ENCODE measurements at places on chromosomes 16 and 17.

GRCh38 chr16:50393416-50393815, 24.6 kb upstream of the BRD7 start:
- DNase-seq, result no peak

DNA sequence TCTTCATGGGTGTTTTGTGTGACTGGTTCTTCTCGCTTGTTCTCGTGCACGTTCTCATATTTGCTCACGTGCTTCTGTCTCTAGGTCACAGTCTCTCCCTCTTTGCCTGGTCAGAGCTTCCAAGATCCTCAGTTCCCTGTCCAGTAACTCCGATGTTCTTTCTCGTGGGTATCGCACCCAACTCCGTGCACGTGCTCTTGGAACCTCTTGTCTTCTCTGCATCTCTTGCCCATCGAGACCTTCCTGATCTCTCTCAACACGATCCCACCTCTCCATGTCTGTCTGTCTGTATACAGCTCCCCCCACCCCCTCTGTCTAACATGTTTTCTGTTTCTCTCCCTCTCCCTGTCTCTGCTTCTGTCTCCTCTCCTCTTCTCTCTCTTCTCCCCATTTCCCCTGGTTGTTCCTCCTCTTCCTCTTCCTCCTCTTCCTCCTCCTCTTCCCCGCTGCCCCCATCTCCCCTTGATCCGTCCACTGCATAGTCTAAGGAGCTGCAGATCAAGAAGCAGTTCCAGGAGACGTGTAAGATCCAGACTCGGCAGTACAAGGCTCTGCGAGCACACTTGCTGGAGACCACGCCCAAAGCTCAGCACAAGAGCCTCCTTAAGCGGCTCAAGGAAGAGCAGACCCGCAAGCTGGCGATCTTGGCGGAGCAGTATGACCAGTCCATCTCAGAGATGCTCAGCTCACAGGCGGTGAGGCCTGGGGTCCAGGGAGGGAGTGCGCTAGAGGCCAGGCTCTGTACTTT, 6.1 kb downstream of the HIRIP3 start:
- no peak for DNase-seq

DNA sequence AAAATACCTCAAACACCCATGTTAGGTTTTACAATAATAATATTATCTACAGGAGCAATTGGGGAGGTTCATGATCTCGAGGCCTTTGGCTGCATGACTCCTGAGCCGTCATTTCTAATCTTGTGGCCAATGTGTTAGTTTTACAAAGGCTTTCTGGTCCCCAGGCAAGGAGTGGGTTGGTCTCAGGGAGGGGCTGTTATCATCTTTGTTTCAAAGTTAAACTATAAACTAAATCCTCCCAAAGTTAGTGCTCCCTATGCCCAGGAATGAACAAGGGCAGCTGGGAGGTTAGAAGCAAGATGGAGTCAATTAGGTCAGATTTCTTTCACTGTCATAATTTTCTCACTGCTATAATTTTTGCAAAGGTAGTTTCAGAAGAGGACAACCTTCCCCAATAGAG, 9.1 kb upstream of the CCL5 start:
- DNase-seq, result no peak

DNA sequence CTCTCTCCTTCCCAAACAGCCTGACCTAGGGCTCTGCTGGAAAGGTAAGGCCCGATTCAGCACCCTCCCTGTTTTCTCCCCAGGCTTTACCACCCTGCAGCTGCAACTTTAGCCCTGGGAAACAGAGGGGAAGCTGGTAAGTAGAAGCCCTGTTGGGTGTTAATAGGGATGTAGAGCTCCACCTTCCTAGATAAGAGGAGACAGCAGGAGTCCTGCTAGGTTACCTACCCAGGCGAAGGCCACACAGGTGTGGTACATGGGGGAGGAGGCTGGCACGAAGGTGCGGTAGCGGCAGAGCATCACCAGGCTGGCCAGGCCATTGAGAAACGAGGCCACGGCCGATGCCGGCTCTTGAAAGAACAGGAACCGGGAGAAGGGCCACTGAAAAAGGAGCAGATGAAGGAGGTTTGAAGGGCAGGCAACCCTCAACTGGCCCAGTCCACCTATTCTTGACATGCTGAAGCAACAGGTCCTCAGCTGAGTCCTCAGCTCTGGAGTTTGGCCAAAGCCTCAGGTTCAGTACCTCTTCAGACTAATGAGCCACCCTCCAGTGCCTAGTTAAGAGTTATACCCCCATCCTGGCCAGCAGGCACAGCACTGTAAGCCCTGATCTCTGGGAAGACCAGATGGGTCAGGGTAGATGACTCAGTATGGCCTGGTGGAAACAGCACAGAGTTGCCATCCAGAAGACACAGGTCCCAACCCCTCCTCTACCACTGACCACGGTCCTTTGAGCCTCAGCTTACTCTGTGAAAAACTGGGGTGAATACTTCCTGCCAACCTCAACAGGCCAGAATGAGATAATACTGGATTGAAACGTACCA, 3.3 kb downstream of the PGAP3 start:
- no peak for DNase-seq

- DNase-seq, result no peak
These were observed 24.3 kb upstream of the ADGRG1 start for GRCh38 chr16:57604177-57604576.

DNA sequence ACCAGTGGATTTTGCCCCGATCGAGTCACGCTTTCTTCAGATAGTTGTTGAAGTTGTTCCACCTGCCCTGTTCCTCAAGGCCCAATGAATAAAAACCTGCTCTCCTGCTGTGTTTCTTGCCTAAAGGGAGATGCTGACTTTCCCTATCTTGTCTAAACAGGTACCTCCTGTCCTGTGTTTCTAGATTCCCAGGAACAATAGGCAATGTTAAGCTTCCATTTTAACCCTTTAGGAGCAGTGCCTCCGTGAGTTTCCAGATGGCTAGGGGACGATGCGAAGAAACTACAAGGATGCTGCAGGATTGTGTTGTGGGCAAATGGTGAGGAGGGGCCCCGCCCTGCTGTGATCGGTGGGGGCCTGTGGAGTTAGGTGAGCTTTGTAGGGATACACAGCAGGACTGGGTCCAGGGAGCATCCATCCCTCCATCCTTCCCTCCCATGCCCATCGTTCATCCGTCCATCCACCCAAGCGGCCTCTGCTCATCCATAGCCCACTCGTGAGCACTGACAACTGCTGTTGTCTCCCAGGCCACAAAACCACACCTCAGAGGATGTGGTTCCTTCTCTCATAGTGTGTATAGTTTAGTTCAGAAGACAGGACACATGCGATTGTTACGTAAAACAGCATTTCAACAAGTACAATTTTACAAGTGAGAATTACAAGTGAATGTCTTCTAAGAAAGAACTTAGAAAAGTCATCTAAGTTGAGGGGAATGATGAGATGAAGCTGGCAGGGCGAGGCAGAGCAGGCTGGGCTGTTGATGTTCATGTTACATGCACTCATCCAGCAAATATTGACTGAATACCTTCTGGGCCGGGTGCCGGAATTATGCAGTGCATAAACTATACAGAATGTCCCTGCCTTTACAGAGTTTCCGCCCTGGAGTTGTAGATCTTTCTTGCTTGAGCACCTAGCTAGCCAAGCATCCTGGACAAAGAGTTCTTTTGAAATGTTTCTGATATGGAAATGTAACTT, 5.2 kb downstream of the ARSG start:
- peak; percentile 31 for DNase-seq

DNA sequence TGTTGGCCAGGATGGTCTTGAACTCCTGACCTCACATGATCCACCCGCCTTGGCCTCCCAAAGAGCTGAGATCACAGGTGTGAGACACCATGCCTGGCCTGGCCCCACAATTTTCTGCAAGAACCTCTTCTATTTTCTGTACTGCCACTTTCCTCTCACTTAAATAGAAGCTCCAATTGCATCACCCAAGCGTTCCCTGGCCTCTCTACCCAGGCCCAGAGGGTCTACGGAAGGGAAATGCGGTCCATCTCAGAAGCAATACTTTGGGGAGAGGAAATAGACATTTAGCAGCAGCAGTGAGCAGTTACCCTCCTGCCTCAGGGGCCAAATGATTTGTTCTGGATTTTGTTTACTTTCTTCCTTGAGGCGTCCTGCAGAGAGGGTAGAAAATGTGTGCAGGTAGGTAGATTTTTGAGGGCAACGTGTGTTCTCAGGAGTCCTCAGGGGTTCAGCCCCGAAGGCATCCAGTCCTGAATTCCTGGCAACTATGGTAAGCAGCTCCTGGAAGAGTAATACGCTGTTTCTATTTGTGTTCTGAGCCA, 11.0 kb downstream of the SLC6A4 start:
- DNase-seq, result no peak

DNA sequence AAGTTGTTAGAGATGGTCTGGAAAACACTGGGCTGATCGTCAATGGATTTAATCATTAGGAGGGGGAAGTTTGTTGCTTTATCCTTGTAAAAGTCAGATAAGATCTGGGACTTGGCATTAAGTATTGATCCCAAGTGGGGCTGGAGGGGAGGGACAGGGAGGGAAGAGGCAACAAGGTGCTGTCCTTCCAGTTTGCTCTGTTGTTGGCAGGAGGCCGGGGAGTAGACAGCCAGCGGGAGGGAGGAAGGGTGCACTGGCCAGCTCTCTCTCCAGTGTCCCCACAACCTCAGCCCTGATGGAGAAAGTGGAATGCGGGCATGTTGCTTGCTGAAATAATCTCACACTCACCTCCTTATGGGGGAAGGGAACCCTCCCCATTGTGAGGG, 210.2 kb downstream of the CCDC182 start:
- no peak for DNase-seq

GRCh38 chr17:77916703-77917481, 41.6 kb upstream of the TNRC6C start:
- no peak for DNase-seq

GRCh38 chr17:74521701-74522201, 9.5 kb downstream of the CD300LB start:
- DNase-seq, result no peak

DNA sequence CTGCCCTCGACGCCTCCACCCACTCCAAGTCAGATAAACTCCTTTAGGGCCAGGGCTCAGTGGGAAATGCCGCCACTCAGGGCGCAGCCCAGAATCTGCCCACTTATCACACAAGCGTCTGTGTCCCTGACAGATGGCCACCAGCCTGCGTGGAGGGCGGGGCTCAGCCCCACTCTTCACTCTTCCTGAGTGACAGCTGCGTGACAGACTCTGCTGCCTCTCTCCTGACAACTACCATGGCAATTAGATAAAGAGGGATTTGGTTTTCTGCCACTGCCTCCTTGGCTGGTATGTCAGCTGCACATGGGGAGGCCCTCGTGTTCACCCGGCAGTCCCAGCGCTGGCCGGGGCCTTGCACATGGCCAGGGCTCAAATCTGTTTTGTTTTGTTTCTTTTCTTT, 96.2 kb downstream of the RTN4RL1 start:
- no peak for DNase-seq

DNA sequence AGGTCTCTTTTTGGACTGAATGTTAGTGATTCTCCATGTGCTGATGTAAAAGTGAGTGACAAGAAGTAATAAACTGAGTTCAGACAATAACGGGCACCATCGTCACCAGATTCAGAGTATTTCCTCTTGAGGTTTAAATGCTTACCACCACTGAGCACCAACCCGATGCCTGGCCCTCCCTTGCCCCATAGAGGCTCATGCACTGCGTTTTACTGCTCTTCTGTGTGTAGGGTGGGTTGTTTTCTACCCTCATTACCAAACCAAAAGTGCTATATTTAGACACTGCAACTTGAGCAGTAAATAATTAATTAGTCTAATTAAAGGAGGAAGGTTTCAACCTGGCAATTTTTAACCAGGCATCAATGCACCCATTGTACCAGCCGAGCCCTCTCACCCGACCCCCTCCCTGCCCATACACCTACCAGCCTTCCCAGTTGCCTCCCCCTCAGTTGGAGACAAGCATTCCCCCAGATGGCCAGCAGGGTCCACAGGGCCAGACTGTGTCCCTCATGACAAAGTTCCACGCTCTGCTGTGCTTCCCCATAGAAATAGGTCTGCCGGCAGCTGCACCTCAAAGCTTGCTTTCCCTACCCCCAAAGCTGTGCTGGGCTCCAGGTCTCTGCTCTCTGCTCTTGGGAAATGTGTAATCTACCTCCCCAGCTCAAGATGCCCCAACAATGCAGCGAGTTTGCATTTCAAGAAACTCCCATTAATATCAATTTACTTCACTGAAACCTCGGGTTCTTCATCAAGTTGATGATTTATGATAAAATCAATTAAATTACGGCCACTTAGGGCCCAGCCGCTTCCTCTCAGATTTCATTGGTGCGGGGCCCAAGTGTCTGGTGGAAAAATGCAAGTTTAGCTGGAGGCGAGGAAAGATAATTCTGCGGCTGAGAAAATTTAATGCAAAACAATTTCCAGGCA, 16.0 kb downstream of the HOXB4 start:
- no peak for DNase-seq

DNA sequence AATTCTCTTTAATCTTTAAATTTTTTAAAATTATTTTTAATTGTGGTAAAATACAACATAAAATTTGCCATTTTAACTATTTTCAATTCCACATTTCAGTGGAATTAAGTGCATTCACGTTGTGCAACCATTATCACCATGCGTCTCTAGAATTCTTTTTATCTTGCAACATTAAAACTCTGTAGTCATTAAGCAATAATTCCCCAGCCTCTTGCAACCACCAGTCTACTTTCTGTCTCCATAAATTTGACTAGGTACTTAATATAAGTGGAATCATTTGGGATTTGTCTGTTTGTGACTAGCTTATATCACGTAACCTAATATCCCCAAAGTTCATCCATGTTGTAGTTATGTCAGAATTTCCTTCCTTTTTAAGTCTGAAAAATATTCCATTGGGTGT, 79.1 kb downstream of the TAOK1 start:
- DNase-seq, result no peak

DNA sequence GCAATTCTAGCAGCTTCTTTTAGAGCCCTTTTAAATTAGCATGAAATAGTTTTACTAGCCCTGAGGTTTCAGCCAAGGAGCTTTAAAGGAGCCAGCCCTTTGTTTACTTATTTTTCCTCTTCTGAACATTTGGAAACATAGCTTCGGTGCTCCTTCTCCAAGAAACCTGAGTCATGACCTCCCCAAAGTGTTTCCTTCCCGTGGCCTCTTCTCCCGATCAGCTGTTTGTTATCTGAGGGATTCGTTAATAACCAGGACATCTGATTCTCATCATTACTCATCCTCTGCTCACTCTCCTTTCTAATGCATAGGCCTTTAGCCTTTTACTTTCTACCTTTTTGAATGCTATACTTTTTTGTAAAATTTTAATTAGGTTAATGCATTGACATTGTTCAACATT, 204.5 kb downstream of the WWOX start:
- no peak for DNase-seq

- no peak for DNase-seq
These were observed 27.4 kb upstream of the CACNA1H start for GRCh38 chr16:1125471-1125870.

Data from activated CD8-positive, alpha-beta memory T cell treated with anti-CD3 and anti-CD28 coated beads for 1 hour (primary cell).